Suprapubic skin (tissue), 4 donors: ENCODE measurements at places on chromosomes 3 and 15.

DNA sequence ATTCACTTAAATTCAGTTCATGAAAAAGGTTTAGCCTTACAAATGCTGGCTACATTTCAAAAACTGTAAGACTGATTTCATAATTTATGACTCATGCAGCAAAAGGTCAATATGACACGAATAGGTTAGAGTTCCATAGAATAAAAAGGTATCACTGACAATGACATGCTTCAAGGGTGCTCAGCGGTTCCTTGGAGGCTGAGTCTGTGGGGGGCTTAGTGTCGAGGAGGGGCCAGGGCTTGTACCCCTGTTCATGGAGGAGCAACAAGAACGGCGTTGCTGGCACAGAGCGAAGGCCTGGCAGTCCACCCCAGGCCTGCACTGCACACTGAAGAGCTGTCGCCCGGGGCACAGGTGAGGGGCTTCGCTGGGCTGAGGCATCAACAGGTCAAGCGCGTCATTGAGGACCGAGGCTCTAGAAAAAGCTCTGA, 174.2 kb downstream of the NR1D2 start:
- peaks cover 9% of the 10 kb centered on the region for H3K36me3 ChIP-seq
- H3K4me3 ChIP-seq, result no peak overlapping the region
- no peak for DNase-seq
- no peaks in the 10 kb centered on the region for H3K27me3 ChIP-seq

GRCh38 chr3:53776494-53777101, 69.6 kb downstream of the CHDH start:
- H3K27me3 ChIP-seq, result no peaks in the 10 kb centered on the region
- no peak overlapping the region for H3K4me3 ChIP-seq
- peaks cover 20% of the 10 kb centered on the region for H3K4me1 ChIP-seq
- H3K27ac ChIP-seq, result peak overlapping the region; percentile 19
- no peak for DNase-seq

DNA sequence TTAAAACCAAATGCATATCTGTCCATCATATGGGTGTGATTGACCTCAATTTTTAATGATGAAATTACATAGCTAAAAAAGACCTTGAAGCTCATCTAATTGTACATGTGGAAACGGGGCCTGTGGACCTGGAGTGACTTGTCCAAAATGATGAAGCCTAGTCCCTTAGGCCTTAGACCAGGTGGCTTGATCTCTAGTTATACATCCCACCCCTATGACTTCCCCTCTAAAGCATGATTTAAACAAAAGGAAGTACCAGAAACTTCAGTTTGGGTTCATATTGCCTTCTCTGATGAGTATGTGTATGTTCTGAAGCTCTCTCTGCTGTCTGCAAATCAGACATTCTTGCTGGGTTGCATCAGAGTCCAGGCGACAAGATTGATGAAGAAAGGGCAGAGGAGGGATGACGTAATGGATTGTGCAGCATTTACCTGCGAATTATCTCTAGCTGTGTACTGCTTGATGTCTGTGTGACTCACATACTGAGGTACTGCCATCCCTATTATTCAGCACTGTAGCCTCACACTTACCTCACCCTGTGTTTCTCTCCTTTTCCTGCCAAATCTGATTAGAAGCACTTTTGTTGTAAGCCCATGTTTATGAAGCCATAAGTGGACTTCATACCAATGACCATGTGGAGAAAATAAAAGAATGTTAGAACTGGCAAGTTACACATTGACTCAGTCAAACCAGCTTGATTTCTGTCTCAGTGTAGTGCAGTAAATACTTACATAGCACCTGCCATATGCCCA, 111.5 kb downstream of the FILIP1L start:
- DNase-seq, result no peak
- H3K4me3 ChIP-seq, result no peak overlapping the region
- peak overlapping the region; percentile 79 for H3K27ac ChIP-seq
- no peaks in the 10 kb centered on the region for H3K36me3 ChIP-seq
- peaks cover 44% of the 10 kb centered on the region for H3K4me1 ChIP-seq

DNA sequence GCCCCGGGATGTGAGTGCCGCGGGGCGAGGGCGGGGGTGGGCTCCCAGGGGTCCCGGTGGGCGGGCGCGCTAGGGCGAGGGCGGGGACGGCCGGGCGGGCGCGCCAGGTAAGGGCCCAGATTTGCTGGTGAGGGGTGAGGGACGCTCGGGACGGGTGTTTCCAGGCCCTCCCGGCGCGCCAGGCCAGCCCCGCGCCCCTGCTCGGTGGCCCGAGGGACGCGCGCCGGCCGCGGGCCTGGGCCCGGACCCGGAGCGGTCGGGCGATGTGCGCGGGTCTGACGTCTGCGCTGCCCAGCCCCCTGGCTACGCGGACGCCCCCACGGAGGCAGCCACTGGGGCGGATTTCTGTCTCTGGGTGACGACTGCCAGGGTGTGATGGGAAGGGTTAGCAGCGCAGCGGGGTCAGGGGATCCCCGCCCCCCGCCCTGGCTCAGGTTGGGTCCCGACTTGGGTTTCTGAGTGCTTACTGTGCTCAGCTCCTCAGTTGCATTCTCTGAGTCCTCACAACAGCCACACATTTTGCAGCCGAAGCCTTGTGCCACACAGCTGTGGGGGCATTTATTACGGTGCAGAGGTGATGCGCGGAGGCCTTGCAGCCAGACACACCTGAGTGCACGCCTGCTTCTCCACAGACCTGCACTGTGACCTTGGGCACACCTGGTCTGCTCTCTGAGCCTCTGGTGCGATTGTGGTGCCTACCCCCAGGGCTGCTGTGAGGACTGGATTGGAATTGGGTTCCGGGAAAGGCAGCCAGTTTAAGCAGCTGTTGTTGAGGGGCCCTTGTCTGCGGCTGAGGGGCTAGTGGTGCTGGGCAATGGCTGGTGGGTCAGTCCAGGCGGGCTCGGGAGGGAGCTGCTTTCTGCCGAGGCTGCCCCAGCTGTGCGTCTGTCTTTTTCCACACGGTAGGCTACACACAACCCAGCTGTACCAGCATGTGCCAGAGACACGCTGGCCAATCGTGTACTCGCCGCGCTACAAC, 523 bp downstream of the HDAC11 start:
- H3K27ac ChIP-seq, result peak overlapping the region; percentile 89
- H3K4me3 ChIP-seq, result peak overlapping the region; percentile 83
- no peaks in the 10 kb centered on the region for H3K27me3 ChIP-seq
- no peaks in the 10 kb centered on the region for H3K36me3 ChIP-seq
- H3K4me1 ChIP-seq, result peaks cover 56% of the 10 kb centered on the region

DNA sequence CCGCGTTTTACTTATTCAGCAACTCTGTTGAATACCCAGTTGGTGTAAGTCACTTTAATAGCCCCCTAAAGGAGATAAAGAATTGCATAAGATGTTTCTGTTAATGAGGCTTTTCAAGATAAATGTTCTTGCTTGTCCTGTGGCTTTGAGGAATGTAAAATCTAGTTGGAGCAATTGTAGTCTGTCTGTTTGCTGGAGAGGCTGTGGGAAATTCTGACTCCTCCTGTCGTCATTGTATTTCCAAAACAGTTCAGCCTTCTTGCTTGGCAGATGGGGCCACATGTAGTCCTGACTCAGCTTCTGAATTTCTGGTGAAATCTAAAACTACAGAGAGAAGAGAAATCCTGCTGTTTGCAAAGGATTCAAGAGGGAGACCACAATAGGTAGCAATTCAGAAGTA, 114.4 kb downstream of the RYR3 start:
- H3K4me3 ChIP-seq, result no peak overlapping the region
- H3K36me3 ChIP-seq, result no peaks in the 10 kb centered on the region
- no peak overlapping the region for H3K27ac ChIP-seq
- no peak for DNase-seq

DNA sequence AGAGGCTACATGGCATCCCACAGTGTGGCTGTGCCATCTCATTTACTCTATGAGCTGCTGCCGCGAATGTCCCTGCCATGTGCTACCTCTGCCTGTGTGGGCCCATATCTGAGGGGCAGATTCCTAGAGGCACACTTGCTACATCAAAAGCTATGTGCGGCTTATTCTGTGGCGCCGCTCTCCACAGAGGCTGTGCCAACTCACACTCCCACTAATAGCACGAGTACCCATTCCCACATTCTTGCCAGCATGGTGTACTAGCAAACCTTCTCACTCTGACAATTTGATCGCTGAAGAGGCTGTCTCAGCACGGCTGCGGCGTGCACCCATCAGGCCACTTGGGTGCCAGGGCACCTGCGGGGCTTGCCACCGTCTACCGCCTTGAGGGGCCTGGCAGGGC, 31.2 kb upstream of the MUSTN1 start:
- H3K27ac ChIP-seq, result no peak overlapping the region
- DNase-seq, result no peak
- no peak overlapping the region for H3K4me3 ChIP-seq
- no peaks in the 10 kb centered on the region for H3K27me3 ChIP-seq

GRCh38 chr15:80536716-80537115, 132.5 kb downstream of the ARNT2 start:
- no peaks in the 10 kb centered on the region for H3K4me1 ChIP-seq
- H3K4me3 ChIP-seq, result no peak overlapping the region
- H3K27ac ChIP-seq, result no peak overlapping the region
- no peaks in the 10 kb centered on the region for H3K27me3 ChIP-seq
- H3K36me3 ChIP-seq, result no peaks in the 10 kb centered on the region
- no peak for DNase-seq

GRCh38 chr15:68224546-68225250, 4.8 kb downstream of the CLN6 start:
- H3K36me3 ChIP-seq, result no peaks in the 10 kb centered on the region
- H3K27me3 ChIP-seq, result no peaks in the 10 kb centered on the region
- peaks cover 17% of the 10 kb centered on the region for H3K4me1 ChIP-seq

DNA sequence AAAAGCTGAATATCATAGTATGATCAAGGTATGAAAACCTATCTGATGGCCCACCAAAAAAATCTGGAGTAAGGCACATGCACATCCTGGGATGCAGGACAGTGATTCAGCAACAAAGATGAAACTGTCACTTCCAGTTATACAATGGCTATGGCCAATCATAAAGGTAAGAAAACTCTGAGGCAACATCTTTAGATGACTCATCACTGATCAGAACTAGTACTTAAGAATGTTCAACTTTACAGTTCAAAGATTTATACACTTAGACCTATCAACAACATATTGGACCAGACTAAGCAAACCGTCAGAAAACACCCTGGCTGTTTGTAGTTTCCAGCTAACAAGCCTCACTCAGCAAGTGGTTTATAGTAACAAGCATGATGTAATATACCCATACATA, 21.3 kb upstream of the PLCH1 start:
- H3K4me1 ChIP-seq, result no peaks in the 10 kb centered on the region
- no peaks in the 10 kb centered on the region for H3K36me3 ChIP-seq
- H3K27ac ChIP-seq, result no peak overlapping the region
- H3K27me3 ChIP-seq, result no peaks in the 10 kb centered on the region

- no peak overlapping the region for H3K4me3 ChIP-seq
- no peaks in the 10 kb centered on the region for H3K27me3 ChIP-seq
- H3K27ac ChIP-seq, result no peak overlapping the region
- DNase-seq, result no peak
These were observed 17.8 kb upstream of the FGF12 start for GRCh38 chr3:192745150-192745549.

GRCh38 chr15:40787991-40788390, 18.2 kb downstream of the C15orf62 start:
- H3K27me3 ChIP-seq, result no peaks in the 10 kb centered on the region
- H3K27ac ChIP-seq, result peak overlapping the region; percentile 50
- peaks cover 13% of the 10 kb centered on the region for H3K36me3 ChIP-seq
- no peak overlapping the region for H3K4me3 ChIP-seq
- peaks cover 30% of the 10 kb centered on the region for H3K4me1 ChIP-seq
